ENCODE measurements at places on chromosomes 16 and 17. TPM values are rescaled to one million over a fixed set of nuclear protein-coding genes. Genes with fewer than 3 reads are reported as not detected.

Gene RND2
- 3.0 TPM for total RNA-seq

Gene PRSS36
- 3.9 TPM for total RNA-seq

DNA sequence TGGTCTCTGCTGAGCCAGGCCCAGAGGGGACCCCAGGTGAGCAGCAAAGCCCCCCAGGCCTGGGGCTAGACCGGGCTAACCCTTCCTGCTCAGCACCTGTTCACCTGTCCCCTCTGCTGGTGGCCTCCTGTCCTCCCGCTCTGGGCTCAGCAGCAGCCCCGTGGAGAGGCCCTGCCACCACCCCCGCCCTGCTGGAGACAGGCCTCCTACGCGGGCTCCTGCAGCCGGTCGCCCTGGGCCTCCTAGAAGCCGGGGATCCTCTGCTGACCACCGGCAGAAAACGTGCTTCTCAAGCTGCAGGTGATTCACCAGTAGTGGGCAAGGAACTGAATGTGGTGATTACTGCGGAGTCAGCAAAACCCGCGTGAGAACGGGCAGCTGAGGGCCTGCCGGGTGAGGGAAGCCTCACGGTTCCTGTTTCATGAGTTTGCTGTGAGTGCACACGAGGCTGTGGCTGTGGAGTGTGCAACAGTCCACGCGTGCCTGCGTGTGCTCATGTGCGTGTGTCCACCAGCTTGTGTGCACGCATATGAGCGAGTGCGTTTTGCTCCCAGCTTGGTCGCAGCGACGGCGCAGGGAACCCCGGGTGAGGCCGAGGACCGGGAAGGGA, 792 bp downstream of the SECTM1 start:
- DNase-seq: peak; percentile 85

GRCh38 chr17:28346746-28347246, 10.5 kb downstream of the POLDIP2 start:
- DNase-seq: no peak

DNA sequence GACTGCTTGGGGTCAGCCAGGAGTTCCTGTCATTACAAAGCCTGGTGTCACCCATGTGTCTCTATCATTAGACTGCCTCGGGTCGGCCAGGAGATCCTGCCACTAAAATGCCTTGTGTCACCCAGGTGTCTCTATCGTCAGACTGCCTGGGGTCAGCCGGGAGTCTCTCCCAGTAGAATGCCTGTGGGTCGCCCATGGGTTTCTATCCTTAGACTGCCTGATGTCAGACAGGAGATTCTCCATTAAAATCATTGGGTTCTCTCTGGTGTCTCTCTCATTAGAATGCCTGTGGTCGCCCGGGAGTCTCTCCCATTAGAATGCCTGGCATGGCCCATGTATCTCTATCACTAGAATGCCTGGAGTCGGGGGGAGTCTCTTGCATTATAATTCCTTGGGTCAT, 2231.0 kb downstream of the TP53TG3F start:
- DNase-seq: no peak

- no peak for DNase-seq
Measured at GRCh38 chr17:75834928-75835653, 9.1 kb downstream of the UNC13D start.

GRCh38 chr16:56911771-56912571, 20.0 kb upstream of the HERPUD1 start:
- peak; percentile 76 for DNase-seq

- DNase-seq: peak; percentile 94
Measured at GRCh38 chr16:1610071-1610898, 1.6 kb downstream of the IFT140 start.

DNA sequence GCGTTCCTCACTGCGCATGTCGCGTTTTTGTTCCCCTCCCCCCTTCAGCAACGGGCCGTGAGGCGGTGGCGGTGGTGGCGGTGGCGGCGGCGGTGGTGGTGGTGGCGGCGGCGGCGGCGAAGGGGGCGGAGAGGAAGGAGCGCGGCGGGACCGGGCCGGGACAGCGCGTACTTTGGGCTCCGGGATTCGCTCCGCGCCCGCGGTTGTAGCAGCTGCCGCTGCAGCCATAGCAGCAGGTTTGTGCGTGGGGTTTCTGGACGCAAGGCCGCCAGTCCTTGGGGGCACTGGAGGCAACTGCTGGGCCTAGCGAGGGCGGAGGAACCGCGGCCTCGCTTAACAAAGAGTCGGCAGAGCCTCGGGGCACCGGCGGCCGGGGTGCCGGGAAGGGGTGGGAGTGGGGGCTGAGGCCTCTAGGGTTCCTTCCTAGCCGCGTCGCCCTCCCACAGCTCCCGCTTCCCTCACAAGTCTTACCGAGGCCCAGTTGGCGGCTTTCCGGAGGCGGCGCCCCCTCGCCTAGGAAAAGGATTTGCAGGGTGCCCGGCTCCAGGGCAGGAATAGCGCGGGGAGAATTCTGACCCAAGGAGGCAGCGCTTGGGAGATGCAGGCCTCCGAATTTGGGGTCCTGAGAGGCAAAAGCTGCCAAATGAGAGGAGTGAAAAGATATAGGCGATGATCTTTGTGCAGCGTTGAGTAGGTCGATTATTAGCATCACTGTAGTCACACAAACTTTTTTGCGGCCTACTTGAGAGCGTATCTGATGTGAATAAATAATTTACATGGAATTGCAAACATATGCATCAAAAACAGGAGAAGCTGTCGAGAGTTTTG, at the start of gene DDX42:
DDX42 (plus strand) TSS at position 30 of the 828 bp plus-strand sequence. CDS start 12,880 bp downstream, outside the sequence.
- peak; percentile 80 for DNase-seq

DNA sequence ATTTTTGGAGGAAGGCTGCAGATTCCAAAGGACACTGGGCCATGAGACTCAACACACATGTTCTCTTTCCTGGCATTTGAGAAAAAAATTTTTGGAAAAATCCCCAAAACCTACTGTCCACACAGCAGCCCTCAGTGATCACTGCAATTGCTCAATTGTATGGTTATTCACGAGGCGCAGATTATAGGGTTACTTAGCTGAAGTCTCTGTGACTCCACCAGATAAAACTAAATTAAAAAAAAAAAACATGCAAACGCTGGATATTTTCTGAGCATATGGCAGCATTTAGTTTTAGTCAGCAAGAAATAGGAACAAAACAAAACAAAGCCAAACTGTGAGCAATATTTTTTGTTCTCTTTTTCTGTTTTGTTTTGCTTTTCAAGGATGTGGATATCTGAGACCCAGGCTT, 83.8 kb upstream of the FAM20A start:
- no peak for DNase-seq

DNA sequence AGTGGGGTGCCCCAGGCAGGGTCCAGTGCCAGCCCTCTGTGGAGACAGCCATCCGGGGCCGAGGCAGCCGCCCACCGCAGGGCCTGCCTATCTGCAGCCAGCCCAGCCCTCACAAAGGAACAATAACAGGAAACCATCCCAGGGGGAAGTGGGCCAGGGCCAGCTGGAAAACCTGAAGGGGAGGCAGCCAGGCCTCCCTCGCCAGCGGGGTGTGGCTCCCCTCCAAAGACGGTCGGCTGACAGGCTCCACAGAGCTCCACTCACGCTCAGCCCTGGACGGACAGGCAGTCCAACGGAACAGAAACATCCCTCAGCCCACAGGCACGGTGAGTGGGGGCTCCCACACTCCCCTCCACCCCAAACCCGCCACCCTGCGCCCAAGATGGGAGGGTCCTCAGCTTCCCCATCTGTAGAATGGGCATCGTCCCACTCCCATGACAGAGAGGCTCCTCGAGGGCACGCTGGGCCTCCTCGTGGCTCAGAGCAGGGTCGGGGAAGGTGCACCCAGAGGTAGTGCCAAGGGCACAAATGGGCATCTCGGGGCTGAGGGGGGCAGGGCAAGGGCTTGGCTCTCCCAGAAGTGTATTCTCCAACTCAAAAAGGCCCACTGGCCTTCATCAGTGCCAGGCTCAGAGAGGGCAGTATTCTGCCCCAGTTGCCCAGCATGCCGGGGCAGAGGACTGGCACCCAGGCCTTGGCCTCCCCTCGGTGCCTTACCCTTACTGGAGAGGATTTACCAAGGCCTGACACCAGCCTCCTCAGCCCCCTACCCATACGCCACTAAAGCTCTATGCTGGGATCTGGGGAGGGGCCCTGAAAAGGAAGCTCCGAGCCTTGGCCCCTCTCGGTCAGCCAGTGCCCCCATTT, at the start of gene CDH5:
CDH5 (plus strand) TSS at position 259 of the 867 bp plus-strand sequence. CDS start 12,647 bp downstream, outside the sequence.
- peak; percentile 87 for DNase-seq

GRCh38 chr16:88293097-88293496, 89.7 kb upstream of the ZNF469 start:
- no peak for DNase-seq

All from sigmoid colon (tissue), 7 donors.